T-helper 9 cell (primary cell): ENCODE measurements at places on chromosomes 2 and 18.

- DNase-seq: no peak
Observed at GRCh38 chr2:20490300-20491181, 43.7 kb downstream of the RHOB start.

DNA sequence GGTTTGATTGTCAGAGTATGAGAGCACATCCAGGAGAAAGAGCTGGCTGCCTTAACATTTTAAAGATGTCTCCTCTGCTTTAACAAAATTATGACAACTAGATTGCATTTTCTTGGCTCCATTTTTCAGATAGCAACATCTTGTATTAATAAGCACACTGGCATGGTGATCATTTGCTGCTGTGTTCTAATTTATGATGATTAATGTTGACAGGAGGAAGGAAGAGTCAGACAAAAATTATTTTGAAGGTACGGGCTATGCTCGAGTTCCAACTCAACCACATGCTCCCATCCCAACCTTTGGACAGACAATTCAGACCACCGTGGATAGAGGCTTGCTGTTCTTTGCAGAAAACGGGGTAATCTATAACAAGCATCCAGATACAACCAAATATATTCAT is 98.2 kb upstream of the TTC39C start:
- DNase-seq: no peak

GRCh38 chr2:97745474-97746174 is 32.2 kb downstream of the ZAP70 start:
- DNase-seq: no peak

DNA sequence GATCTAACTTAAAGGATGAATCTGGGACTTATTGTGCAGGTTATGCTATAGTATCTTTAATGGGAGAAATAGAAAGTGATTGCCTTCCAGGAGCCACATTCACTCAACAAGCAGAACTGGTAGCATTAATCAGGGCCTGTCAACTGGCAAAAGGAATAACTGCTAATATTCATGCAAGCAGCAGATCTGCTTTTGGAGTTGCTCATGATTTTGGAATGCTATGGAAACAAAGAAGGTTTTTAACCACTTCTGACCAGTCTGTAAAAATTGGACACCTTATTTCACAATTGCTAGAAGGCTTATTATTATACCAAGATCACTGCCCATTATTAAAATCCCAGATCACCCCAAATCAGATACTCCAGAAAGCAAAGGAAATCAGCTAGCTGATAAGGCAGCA is 200.4 kb downstream of the MREG start:
- no peak for DNase-seq

- DNase-seq: no peak
Observed at GRCh38 chr2:109316091-109316490, 187.1 kb downstream of the SH3RF3 start.

DNA sequence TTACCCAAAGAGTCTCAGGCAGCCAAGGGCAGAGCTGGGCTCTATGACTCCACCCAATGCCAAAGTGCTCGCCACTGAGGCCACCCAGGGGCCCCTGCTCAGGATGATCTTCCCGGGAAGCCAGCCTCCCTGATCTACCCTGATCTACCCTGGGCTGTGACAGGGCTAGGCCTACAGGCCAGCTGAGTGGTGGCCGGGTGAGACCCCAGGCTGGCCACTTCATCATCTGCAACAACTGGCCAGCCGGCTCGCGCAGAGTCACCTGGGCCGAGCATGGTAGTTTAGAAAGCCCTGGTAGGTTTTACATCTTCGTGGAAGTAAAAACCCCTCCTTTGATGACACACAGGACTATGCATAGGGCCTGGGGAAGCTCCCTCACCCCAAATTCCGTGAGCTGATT is 276.3 kb downstream of the NDUFA10 start:
- DNase-seq: no peak

DNA sequence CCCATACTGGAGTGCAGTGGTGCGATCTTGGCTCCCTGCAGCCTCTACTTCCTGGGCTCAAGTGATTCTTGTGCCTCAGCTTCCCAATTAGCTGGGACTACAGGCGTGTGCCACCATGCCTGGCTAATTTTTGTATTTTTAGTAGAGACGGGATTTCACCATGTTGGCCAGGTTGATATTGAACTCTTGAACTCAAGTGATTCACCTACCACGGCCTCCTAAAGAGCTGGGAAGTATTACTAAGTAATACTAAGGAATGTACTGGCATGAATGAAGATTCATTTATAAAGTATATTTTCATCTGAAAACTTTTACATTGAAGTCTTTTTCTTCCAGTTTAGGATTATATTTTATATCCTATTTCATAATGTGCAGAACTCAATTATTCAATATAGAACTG is 38.1 kb downstream of the NUP35 start:
- DNase-seq: no peak

- no peak for DNase-seq
Observed at GRCh38 chr2:120988700-120989511, 253.2 kb downstream of the GLI2 start.

- no peak for DNase-seq
Observed at GRCh38 chr2:209523867-209524266, 100.0 kb downstream of the MAP2 start.

DNA sequence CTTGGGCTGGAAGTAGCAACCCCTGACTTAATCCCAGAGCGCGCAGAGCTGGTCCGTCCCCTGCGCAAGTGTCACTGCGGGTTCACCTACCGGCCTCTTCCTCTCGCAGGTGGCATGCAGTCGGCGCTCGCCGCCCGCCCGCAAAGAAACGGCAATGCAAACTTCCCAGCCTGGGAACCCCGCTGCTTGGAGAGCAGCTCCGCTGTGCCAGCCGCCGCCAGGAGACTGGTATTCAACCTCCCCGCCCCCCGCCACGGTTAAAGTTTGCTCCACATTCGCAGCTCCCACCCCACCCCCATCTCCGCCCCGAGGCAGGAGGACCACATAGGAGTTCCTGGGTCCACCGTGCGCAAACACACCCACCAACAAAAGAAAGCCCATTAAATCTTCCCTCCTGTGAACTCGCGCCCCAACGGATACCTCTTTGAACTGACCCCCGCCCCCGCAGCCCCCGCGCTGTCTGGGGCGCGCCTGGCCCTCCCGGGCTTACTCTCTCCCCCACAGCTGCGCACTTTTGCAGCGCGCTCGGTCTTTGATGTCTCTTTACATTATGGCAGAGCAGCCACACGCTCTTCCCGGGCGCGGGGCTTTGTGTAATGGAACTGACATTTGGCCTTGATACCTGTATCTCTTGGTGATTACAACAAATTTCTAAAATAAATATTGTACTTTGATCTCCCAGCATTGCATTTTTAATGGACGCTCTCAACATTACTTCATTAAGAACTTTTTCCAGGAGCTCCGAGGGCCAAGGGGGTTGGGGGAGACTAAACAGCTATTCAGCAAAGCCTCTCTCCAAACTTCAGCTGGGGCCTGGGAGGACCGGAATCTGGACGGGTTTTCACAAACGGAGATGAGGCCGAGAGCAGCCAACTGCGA is 3.1 kb upstream of the SP5 start:
- DNase-seq: no peak

DNA sequence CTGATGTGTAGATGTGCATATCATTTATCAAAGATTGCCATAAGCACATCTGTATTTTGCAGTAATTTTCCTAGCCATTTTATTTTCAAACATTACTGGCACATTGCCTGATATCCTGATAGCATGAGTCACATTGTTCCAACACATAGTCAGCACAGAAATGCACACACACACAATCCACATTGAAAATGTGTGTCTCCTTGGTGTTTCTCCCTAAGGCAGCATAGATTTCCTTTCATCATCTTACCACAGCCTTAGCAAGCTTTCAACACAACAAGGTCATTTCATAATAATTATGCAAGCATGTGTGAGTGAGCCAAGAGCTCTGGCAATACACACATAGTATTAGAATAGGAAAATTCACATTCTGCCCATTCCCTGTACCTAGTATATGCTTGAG is 245.4 kb upstream of the MEIS1 start:
- no peak for DNase-seq

DNA sequence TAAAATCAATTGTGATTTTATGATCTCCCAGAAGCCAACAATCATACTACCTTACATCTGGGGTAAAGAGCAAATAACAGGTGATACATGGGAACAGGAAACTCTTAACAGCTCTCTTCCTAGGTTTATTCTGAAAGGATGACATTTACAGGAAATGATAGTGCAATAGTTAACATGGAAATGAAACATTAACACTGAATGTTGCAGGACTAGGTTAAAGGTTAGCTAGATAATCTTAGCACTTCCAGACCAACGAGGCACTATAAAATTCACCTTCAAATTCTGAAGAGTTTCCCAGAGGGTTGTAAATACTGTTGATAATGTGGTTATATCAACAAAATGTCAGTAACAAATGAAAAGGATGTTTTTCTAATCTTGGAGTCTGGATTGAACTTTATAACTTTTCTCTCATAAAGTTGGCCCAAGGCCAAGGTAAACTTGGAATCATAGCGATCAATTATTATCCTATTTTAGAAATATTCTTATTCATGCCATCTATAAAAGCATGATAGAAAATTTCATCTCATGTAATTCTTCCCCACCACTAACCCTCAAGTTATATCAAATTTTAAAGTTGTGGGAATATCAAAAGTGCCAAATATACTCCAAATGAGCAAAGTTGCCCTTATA is 32.9 kb upstream of the GCG start:
- DNase-seq: no peak

GRCh38 chr2:128684523-128684922 is 365.9 kb upstream of the HS6ST1 start:
- no peak for DNase-seq

DNA sequence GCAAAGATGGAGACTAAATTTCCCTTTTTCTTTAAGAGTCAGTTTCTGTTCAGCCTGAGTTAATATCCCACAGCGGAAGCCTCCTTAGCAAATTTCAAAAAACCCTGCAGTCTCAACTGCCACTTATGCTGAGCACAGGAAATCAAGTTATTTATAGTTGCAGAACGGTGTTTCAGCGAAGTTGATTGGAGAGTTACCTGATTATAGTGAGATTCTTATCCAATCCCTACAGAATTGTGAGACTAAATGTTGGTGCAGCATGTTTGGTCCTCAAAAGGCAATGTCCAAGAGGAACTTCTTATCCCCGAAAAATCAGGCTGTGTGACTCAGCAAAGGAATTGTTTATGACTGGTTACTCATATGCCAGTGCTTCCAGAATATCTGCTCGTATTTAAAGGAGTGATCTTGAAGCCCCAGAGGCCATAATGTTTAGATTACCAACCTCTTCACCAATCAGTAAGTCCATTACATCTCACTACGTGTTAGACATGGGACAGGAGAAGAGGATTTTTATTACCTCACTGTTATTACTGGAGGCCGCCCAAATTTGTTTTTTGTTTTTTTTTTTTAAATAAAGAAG is 67.9 kb downstream of the LRRFIP1 start:
- DNase-seq: no peak

DNA sequence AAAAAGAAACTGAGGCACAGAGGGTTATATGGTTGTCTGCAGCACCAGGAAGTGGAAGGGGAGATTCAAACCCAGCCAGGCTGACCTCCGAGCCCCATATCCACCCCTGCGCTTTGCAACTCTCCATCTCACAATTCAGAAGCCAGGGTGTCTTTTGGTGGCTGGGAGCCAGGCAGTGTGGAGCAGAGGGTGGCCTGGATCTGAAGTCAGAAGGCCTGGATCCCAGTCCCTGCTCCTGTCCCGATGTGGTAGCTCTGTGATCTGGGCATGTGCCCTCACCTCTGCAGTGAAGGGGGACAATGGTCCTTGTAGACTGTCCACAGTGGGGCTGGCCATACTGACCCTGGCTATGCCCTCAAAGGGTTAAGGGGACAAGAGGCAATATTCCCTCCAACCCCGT is 57.0 kb downstream of the CIB4 start:
- no peak for DNase-seq

DNA sequence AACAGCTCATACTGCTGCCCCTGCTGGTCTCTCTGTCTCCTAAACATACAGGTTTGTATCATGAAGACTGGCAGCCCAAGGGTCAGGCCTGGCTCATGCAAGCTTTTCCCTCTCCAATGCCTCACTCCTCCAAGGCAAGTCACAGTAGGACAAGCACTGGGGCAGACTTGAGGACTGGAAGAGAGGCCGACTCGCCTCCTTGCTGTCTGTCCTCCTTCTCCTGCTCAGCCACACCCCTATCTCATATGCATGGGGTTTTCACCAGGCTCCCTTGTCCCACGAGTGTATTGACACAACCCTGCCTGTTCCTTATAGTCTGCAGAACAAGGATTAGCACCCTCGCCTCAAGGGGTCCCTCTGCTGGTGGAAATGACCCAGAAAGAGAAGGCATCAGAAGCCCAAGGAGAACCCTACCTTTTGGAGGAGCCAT is 223.7 kb downstream of the SOX11 start:
- DNase-seq: no peak

DNA sequence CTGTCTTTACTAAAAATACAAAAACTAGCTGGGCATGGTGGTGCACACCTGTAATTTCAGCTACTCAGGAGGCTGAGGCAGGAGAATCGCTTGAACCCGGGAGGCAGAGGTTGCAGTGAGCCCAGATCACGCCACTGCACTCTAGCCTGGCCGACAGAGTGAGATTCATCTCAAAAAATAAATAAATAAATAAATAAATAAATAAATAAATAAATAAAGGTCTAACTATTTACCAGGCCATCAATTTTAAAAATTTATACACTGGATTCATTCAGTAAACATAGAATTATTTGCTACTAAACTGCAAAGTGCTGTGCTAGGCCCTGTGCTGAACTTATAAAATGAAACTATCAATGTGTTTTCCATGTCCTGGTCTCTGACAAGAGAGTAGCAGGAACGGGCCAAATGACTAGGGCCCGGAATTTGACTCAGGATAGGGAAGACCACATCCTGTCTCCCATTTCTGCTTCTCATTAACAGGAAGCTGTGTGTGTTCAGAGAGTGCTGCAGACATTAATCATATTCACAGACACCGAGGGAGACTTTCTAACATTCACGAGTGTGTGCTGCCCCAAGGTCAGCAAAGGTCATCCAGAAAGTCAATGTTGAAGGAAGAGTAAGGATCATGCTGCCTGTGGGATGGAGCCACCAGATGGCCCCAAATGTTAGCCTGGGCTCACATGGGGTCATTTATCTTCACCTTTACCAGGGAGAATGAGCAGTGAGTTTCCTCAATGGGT is 95.8 kb downstream of the SPP2 start:
- DNase-seq: no peak

- no peak for DNase-seq
Observed at GRCh38 chr2:20696366-20696765, 29.4 kb downstream of the GDF7 start.

- DNase-seq: no peak
Observed at GRCh38 chr2:127004893-127005600, 101.9 kb downstream of the BIN1 start.

DNA sequence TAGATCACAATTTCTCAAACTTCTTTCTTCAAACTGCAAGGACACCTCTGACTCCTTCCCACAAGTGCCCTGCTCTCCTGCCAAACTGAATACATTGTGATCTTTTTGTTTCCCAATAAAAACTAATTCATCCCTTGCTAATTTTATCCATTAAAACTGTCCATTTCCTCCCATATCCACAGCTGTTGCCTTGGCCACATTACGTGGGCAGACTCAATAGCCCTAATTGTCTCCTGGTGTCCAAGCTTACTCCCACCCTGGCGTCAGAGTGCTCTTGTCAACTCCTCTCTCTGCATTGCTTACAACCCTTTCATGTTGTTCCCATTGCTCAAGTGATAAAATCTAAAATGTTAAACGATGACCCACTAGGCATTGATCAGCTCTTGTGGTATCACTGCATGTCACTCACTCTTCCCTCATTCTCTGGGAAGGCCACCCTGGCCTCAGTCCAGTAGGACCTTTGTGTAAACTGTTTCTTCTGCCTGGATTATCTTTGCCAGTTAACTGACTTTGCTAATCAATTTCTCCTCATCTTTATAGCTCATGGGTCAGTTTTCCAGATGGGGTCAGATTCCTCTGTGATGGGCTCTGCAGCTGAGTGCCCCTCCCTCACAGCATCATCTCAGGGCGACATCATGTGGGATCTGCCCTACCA is 525.0 kb downstream of the SLC4A3 start:
- no peak for DNase-seq
